GM10248 (cell line): ENCODE measurements at places on chromosomes 5 and 9.

DNA sequence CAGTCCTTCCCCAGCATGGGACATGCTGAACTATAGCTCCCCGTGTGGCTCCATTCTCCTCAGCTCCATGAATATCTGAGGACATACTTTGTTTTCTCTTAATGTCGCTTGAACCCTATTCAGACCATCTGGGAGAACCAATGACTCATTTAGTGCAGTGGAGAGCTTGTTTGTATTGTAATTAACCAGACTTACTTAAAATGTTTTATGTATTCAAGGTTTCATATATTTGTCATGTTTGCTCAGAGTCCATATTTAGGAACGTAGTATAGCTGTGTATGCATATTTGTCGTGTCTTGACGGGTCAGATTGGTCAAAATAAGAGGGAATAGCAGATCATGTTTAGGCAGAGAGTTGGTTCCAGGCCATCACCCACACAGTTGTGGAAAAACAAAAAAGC is 150.1 kb upstream of the NTRK2 start:
- DNase-seq = no peak

- no peak for DNase-seq
Measured at GRCh38 chr5:5430136-5430535, 7.7 kb downstream of the ICE1 start.

GRCh38 chr5:72013766-72014624 is 93.3 kb upstream of the MAP1B start:
- no peak for DNase-seq

GRCh38 chr5:66540078-66540477 is 56.1 kb upstream of the MAST4 start:
- DNase-seq = no peak

- no peak for DNase-seq
Measured at GRCh38 chr9:97804059-97804365, 49.0 kb upstream of the FOXE1 start.

DNA sequence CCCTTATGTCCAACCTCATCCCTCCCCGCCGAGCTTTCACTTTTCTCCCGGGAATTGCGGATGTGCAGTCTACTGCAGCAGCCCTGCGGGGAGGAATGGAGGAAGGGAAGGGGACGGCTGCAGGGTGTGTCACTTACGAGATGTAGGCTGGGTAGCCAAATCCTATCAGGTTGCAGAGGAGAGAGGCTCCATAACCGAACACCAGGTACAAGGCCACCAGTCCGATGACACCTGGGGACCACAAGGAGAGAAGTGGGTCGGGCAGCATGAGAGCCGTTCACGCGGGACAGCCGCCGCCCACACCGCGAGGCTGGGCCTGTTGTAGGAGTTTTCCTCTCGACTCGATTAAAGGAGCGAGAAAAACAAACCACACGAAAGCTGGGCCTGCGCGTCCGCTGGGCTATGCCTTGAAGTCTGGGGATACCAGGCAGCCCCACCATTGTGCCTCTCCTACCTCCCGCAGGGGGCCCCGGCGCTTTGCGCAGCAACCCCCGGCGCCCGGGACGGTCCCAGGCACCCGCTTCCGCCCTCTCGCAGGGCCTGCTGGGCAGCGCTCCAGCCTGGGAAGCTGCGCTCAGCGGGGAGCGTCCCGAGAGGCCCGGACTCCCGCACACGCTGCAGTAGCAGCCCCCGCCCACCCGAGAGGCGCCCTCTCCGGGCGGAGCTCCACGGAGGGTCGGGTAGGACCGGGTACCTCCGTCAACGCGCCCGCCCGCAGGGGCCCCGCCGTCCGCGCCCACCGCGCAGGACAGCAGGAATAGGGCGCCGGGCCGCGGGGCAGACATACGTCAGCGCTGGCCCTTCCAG is 798 bp downstream of the REEP5 start:
- peak; percentile 73 for DNase-seq

GRCh38 chr5:7218141-7218540 is 177.8 kb upstream of the ADCY2 start:
- DNase-seq = no peak

GRCh38 chr5:6056280-6056679 is 322.1 kb downstream of the MED10 start:
- DNase-seq = no peak

DNA sequence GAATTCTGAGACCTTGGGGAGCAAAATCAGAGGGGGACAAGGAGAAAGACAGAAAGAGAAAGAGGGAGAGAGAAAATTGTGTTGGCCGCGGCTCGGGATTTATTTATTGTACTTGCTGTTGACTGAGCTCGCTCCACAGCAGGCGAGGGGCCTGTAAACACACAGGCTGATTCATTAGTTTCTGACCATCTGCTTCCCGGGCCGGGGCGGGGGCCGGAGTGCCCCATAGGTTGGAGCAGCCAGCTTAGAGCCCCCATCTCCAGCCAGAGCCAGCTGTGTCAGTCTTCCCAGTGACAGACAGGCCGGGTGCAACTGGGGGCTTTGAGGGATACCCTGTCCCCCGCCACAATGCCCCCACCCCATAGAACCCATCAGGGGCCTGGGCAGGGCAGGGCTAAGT is 30.9 kb downstream of the NTNG2 start:
- no peak for DNase-seq
